ENCODE measurements at places on chromosomes 2 and 18.

DNA sequence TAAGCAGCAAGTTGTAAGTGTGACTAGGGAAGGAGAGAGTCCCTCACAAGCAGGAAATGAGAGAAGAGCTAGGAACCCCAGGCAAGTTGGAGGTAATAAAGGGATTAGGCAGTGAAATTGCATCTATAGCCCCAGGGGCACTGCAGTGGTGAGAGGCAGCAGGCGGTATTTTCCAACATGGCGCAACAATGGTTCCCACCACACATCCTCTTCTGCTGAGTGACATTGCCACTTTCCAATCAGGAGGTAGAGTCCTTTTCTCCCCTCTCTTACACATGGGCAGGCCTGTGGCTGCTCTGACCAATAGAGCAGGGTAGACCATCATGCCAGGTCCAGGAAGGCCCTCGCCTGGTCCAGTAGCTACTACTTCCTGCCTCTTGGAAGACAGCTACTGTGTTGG is 86.6 kb downstream of the DNER start:
- no peak for DNase-seq

DNA sequence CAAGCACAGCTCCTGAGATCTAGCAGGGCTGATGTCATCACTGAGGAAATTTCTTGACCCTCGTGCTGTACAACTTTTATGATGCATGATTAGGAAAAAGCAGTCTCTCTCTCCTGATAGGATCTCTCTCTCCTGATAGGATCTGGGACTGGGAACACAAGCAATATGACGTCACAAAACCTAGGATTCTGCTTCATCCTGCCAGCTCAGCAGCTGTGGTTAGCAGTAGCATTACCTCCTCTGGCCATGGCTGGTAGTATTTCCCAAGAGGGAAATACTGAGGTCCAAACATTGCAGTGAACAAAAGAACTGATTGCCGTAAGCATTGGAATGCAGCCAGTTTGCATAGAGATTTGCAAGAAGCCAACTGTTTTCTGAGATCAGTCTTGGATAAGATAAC is 521.2 kb upstream of the POU3F3 start:
- no peak for DNase-seq

DNA sequence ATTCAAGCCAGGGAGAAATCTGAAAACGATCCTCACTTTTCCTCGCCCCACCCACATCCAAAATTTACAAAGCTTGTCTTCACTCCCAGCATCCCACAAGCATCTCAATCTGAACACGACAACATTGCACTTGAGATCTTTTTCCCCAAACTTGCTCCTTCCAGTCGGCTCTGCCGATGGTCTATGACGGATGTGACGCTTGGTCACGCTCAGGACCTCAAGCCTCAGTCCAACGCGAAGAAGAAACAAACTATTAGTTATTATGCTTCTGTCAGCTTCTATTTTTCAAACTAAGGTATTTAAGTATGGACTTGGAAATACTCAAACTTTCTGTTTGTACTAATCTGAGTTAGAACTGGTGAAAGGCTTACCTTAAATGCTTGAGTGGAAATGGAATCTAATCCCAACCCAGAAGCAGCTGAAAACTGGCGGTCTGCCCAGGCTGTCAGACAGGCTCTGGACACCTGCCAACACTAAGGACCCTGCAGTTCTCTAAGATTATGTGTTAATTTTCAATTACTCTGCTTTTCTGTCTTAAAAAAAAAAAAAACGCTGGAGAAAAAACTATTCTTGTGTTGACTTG is 132.1 kb upstream of the DNMT3A start:
- peak; percentile 68 for DNase-seq

DNA sequence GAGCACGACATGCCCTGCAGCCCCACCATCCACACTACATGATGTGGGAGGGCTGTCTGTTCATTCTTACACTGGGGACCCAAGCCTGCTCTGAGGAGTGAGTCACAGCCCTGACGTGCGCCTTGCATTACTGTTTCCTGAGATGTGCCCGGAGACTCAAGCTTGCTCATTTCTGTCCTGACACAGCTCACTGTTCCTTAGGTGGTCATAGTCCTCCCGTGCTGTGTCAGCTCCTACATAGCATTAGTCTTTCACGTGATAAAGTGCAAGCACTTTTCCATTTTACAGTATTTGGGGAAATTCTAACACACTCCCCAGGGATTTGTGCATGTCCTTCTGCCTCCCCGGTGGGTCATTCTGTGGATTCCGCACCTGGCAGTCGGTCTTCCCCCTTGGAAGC is 46.2 kb upstream of the TRIM43B start:
- DNase-seq = no peak

GRCh38 chr18:55781481-55781957 is 193.5 kb upstream of the TCF4 start:
- peak; percentile 42 for DNase-seq

- DNase-seq = peak; percentile 28
Observed at GRCh38 chr2:213065583-213066442, 85.6 kb downstream of the IKZF2 start.

DNA sequence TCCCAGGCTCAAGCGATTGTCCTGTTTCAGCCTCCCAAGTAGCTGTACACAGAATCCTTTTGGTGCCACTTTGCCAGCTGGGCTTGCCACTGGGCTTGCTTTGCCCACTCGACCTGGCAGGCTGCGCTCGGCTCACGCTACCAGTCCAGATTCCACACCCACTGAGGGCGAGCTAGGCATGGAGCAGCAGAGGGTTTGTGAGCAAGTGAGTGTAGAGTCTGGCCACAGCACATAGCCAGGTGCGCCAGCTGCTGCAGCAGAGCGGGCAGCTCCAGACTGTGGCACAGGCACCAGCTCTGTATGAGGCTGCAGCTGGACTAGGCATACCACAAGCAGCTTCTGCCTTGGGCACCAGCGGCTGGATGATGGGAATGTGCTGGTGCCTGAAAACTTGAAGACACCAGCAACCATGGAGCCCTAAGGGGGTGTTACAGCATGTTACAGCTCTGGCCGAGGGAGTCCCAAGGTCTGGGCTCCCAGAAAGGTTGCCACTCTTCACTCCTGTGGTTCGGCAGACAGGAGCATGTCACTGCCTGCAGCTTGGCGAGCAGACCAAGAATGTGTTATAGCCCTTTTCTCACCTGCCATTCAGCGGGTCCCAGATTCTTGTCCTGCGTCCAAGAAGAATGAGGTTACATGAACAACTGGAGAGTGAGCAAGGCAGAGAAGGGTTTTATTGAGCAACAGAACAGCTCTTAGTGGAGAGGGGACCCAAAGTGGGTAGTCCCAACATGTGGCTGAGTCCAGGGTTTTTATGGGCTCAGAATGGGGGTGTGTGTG is 12.9 kb downstream of the SMARCAL1 start:
- DNase-seq = no peak

- no peak for DNase-seq
Observed at GRCh38 chr2:42312106-42312505, 48.9 kb downstream of the COX7A2L start.

DNA sequence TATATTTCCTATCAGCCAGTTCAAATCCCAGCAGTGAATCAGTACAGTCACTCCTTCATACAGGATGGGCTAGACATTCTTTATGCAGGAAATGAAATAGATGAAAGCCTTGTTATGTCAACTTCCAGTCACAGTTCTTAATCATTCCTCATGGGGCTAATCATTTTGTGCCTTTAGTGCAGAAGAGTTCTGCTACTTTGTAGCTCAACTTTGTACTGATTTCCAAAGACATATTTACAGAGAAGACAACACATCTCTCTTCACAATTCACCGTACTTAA is 593.9 kb upstream of the NETO1 start:
- no peak for DNase-seq

- no peak for DNase-seq
Observed at GRCh38 chr2:227534714-227535113, 62.8 kb downstream of the AGFG1 start.

Measured in NCI-H1092 (cell line).